ENCODE measurements at places on chromosomes 1 and 21.

DNA sequence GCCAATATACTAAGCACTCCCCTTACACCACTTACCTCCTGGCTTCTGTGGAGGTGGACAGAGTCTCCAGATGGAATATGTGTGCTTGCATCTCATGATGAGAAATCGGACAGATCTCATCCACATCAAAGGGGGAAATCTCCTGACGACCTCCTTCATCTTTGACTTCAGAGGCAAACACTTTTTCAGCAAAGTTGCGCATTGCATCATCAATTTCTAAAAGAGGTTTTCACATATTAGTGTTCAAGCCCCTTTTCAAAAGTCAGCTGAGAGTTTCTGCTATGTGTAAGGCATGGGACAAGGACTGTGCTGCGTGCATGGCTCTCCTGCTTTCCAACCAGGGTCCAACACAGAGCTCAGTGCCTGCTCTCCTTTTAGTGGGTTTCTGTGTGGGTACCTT lies 6.8 kb downstream of the AMPD1 start:
- DNase-seq = no peak

GRCh38 chr1:93219443-93219842 lies 38.9 kb downstream of the CCDC18 start:
- no peak for DNase-seq

GRCh38 chr1:228510101-228510802 lies 23.1 kb downstream of the RNF187 start:
- DNase-seq = peak; percentile 61

DNA sequence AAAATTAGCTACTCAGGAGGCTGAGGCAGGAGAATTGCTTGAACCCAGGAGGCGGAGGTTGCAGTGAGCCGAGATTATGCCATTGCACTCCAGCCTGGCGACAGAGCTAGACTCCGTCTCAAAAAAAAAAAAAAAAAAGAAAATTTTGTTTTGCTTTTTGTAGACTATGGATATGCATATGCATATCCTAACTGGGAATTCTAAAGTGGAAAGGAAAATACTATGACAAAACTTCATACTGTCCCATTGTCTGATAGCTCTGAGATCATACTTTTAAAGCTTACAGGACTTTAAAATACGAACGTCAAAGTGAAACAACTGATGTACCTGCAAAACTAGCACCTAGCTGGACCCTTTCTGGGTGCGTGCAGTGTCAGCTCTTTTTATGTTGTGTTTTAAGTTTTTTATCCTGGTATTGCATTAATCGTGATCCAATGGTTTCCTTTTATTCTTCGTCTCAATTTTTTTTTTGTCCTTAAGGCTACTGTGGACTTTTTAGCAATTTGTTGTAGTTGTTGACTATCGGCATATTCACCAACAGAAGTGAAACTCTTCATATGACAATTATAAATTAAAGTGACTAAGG lies 19.2 kb downstream of the SPRTN start:
- no peak for DNase-seq

DNA sequence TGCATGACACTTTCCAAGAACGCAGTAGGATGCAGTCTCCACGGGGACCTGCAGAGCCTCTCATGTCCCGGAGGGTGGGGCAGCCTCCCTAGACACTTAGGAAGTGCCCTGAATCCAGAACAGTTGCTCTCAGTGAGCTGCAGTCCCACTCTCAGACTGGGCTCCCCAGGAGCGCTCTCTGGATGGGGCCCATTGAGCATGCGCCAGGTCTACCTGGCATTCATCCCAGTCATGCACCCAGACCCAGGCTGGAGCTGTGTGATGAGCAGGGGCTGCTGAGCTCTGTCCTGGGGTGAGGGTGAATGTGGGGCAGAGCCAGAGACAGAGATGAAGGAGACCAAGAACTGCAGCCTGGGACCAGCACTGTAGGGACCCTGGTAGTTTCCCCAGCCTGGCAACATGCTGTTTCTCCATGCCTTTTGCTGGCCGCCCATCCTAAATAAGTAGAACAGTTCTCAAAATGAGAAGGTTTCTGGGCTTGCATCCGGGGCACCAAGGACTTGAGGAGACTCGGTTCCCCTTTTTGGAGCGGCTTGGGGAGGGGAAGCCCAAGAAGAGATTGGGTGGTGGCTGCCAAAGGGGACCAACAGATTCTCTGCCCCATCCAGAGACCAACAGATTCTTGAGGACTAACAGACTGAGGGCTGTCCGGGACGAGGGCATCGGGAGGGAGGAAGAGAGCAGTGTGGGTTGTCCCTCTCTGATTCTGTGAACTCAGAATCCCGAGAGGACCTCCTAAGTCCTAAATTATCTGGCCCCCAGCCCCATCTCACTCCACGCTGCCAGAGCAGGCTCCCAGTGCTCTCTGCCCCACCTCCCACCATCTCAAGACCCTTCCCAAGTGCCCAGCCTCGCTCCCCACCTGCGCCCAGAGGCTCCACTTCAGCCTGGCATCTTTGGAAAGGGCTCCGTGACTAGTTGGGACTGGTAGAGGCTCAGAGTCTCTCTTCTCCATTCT lies 1.0 kb upstream of the PGLYRP4 start:
- DNase-seq = peak; percentile 54

DNA sequence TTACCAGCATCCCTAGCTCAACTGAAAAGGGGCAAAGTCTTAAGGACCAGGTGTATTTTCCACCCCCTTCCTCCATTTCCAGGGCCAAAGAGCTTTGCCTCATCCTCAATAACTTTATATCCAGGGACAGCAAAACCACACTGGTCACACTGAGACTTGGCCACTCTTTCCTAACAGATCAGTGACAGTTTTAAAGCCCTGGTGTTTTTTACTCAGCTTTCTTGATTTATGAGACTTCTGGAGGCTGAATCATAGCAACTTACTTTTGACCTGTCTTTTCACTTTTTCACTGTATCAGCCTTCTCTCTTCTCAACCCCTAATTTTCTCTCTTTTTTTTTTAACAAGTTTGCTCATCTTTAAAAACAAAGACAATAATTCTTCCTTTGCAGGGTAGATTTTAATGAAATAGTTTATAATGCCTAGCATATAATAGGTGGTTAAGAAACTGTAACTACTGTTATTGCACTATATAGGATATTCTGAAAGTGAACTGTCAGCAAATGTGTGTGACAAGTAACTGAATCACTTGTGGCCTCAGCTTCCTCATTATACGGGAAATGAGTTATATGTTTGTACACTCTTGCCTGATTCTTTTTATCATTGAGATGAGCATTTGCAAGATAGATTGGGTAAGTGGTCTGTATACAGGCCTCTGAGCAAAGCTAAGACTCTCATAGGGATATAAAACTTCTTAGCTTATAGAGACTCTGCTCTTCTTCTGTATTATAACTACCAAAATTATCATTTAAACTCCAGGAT lies 19.7 kb upstream of the DYNLT5 start:
- no peak for DNase-seq

GRCh38 chr1:167416506-167416905 lies 101.8 kb downstream of the CD247 start:
- DNase-seq = no peak

DNA sequence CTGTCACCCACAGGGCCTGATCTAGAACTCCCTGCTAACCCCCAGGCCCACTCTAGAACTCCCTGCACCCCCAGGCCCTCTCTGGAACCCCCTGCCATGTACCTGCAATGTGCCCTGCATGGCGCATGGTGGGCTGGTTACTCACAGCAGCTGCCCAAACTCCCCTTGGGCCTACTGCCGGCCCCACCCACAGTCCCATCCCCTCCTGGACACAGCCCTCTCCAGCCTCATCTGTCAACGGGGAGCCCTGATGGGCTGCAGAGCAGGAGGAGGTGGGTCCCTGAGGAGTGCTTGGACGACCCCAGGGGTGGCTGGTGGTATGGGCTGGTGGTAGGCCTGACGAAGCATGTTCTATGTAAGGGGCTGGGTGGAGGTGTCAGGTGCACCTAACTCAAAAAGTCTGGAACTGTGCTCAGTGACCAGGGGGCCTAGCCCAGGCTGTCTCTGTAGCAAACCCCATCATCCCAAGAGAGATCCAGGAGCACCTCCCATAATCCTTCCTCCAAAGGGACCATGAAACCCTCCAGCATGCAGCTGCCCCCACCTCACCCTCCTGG lies 19.0 kb upstream of the PRSS38 start:
- no peak for DNase-seq

DNA sequence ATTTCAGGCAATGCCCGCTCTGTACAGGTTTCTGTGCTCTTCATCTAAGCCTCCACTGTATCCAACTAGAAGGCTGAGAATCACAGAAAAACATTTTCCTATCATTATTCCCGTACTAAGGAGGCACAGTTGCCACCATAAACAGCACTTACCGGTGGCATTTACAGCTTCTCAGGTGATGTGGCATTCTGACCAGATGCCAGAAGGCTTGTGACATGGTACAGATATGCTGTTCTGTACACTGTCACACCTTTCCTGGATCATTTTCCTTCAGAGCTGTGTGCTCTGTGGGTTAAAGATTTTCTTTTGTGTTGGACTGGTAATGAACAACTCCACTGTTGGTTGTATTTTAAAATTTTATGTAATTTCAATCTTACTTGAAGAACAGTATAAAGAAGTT lies 4.0 kb upstream of the UAP1 start:
- no peak for DNase-seq

- no peak for DNase-seq
These were observed 4.8 kb upstream of the EDARADD start for GRCh38 chr1:236389253-236389652.

GRCh38 chr1:221394011-221394544 lies 347.8 kb downstream of the DUSP10 start:
- DNase-seq = no peak

- DNase-seq = no peak
These were observed 53.4 kb downstream of the DMRTA2 start for GRCh38 chr1:50369830-50370229.

GRCh38 chr21:38985568-38986378 lies 180.0 kb downstream of the ETS2 start:
- DNase-seq = peak; percentile 85

DNA sequence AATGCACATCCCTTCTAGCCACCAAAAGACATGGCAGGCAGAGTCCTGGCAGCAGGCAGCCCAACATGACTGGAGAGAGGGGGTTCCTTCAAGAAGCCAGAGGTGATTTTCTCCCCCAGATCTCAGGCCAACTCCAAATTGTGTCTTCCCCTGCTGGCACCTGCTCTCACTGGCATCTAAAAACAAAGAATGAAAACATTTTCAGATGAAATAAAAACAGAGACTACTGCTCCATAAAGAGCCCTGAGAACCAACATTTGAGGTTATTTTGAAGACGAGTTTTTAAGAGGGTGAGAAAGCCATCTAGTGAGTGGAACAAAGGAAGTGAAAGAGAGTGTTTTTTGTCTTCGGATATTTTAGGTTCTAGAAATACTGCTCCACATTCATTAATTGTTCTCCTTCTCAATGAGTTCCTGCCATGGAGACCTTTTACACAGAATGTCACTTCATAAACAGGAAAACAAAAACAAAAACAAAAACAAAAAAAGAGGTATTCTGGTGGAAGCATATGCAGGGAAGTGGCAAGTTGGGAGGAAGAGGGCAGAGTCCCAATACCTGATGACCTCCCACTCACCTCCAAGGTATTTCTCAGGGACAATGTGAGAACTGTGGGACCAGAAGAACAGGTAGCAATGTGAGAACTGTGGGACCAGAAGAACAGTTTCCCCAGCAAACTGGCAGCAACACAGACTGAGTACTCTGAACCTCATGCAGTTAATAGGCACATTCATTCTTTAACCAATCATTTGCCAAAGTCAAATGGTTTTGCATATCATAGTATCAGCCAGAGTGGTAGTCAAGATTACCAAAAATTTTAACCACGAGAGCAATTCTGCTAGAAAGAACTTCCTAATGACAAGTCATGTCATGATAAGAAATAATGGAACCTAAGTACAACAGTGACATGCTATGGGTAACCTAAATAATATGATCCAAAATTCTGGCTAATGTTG lies 50.0 kb downstream of the KIAA0319L start:
- peak; percentile 50 for DNase-seq

DNA sequence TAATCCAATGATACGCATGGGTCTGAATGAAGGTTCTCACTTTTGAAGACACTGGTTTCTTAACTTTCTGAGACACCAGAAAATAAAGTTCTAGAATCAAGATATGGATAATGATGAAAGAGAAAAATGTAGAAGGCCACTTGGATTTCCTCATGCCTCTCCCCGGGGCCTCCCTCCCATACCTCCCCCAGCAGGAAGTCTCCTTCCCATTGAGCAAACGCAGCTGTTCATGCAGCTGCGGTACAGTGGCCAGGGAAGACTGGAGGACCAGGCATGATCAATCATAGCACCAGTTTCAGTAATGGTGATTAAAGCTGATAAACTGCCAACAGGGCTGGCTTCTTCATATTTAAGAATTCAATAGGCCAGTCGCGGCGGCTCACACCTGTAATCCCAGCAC lies 10.9 kb upstream of the UBR4 start:
- DNase-seq = no peak

GRCh38 chr1:63327417-63328054 lies 5.2 kb downstream of the FOXD3 start:
- DNase-seq = peak; percentile 43

DNA sequence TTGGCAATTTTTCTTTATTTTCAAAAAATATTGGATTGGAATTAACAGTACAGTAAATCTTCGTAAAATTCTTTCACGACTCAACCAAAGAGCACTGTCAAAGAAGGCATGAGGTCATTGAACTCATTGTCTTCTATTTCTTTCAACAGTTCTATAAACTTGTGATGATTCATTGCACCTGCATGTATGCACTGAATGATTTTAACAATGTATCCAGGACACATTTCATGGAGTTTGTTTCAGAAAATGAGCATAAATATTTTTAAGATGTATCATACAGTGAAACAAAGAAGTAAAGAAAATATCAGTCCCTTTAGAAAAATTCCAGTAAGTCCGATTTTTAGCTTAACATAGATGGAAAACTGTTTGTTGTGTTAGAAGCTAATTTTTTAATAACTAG lies 33.6 kb upstream of the CD34 start:
- DNase-seq = no peak

GRCh38 chr1:207820568-207821463 lies 69.0 kb downstream of the CD46 start:
- no peak for DNase-seq

- DNase-seq = no peak
These were observed 33.3 kb downstream of the LAMB3 start for GRCh38 chr1:209618756-209619420.

DNA sequence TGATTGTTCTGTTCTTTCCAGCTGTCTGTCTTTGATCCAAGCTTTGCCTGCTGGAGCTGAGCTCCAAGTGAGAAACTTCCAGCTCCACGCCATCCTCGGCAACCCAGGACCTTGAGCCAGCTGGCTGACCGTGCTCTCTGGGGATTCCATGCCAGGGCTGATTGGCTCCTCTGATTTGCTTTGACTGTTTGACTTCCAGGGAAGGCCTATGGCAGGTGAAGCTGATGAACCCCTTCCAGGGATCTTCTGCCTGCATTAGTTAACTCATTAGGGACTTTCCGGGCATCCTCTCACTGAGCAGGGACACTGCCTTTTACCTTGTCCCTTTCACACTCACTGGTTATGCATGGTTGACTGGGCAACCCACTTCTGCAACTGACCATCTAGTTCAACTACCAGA lies 406.1 kb downstream of the RPS6KC1 start:
- no peak for DNase-seq
